Suprapubic skin (tissue), 4 donors: ENCODE measurements at places on chromosomes 2 and 18. TPM values are rescaled to one million over a fixed set of nuclear protein-coding genes. Genes with fewer than 3 reads are reported as not detected.

Gene FAM110C
- total RNA-seq, result 14.0 TPM

GRCh38 chr2:131431336-131431735 lies 44.6 kb upstream of the TUBA3D start:
- DNase-seq, result no peak

GRCh38 chr2:85794038-85794441 lies 40.2 kb downstream of the ATOH8 start:
- DNase-seq, result no peak

DNA sequence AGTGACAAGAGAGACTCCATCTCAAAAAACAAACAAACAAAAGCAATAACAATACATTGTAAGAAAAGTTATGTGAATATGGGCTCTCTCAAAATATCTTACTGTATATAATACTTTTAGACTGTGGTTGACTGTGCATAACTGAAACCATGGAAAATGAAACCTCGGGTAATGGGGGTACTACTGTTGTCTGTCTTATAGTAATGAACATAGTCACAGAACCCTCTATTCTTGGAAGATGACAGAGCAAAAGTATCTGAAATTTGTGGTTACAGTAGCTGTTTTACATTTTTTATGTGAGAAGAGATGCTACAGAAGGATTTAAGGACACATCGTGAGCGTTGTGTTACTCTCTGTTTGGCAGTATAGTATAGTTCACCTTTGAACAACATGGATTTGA lies 60.5 kb downstream of the MAP4K4 start:
- DNase-seq, result no peak

DNA sequence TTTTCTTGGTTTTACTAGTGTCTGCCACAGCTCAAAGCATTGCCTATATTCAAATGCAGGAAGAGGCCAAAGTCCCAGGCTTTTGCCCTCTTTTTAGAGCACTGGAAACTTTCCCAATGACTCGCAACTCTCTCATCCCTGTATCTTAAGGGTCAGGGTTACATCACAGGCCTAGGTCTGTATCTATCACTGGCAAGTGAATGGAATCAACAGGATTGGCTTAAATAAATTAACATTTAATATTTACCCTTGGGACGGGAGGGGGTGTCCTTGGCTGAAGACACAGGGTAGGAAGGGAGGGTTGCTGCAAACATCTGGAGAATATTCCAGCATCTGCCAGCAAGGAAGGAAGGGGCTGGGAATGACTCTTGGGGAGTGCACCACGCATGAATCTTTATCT lies 242.6 kb downstream of the SLC4A3 start:
- DNase-seq, result no peak
